HuH-7 (cell line): ENCODE measurements at places on chromosomes 5 and 9.

- DNase-seq: no peak
Measured at GRCh38 chr5:74657165-74657564, 16.6 kb upstream of the ENC1 start.

GRCh38 chr5:65708145-65708544 is 13.8 kb downstream of the SGTB start:
- no peak for DNase-seq

DNA sequence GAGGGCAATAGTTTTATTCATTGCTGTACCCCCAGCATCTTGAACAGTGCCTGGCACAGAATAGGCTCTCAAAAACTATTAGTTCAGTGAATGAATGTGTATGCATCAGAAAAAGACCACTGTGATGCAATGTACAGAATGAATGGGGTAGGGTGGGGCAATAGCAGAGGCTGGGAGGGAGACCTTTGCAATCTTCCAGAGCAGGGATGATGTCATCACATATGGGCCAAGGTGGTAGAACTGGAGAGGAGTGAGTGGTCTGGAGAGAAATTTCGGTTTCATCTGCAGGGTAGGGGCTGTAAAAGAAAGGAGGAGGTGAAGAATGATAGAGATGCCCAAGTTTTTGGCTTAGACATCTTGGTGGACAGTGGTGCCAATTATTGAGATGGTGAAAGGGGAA is 23.4 kb upstream of the ARAP3 start:
- DNase-seq: no peak

- DNase-seq: no peak
Measured at GRCh38 chr5:133918316-133918715, 50.1 kb downstream of the C5orf15 start.

GRCh38 chr5:174231956-174232487 is 186.5 kb downstream of the NSG2 start:
- DNase-seq: no peak

DNA sequence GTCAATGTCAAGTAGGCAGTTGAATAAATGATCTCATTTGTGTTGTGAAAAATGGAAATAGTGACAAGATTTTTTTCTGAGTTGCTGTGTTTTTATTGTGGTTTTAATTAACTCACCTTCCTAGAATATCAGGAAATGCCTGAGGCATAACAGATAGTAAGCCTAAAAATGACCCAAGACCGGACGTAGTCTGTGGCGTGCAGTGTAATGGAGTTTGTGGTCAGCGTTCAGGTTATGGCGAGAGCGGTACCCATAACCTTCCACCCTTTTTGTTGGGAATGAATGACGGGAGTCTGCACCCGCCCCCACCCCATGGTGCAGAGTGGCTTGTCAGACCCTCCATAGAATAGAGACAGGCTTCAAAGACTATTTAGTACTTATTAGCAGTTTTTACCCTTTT is 119.3 kb downstream of the GALNT10 start:
- DNase-seq: no peak

DNA sequence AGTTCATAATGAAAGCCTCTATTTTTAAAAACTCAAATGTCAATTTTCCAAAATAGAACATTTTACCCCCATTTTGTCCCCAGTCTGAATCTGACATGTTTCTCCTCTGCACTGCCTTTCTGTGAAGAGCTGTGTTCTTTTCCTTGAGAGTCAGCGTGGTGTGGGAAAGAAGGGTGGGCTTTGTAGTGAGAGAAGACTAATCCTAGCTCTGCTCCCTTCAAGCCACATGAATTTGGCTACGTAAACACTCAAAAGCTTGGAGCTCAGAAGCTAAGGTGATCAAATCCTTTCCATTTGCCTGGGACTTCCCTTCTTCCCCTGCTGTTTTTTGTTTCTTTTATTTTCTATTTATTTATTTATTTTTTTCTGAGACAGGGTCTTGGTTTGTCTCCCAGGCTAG is 598.5 kb downstream of the TLR4 start:
- DNase-seq: no peak

DNA sequence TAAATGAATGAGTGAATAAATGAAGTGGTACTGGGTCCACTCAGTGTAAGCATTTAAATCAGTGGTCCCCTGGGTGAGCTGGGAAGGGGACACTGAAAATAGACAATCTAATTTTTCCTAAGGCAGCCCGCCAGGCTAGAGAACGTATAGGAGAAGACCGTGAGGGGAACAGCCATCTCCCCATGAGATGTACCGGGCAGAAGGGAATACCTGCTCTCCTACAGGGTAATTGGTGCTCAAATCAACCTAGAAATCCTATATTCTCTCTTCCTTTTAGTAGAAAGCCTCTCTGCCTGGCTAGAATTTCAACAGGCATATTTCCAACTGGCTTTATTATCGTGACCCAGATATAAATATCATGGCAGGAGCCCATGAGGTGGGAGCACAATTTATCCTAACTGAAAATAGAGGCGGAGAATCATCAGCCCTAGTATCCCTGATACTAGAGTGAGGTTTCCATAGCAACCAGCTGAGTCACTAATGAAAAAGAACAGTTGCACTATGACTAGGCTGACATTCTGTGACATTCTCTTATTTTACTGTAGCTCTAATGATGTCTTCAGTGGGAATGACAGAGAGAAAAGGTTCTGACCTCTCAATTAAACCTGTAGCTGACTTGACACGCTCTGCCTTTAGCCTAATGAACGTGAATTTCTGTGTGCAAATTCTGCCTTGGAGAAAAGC is 96.5 kb upstream of the CAST start:
- DNase-seq: no peak

DNA sequence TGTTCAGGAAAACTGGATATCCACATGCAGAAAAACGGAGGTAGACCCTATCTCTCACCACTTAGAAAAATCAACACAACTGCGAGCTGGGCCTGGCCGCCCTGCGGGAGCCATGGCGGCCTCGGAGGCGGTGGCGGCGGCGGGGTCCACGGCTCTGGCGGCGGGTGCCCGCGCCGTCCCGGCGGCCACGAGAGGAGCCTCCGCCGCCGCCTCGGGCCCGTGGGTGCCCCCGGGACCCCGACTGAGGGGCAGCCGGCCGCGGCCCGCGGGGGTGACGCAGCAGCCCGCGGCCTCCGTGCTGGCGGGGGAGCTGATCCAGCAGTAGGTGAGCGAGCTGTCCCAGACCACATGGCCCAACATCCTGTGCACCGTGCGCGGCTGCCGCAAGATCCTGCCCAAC is 25.3 kb downstream of the FANCC start:
- DNase-seq: no peak

DNA sequence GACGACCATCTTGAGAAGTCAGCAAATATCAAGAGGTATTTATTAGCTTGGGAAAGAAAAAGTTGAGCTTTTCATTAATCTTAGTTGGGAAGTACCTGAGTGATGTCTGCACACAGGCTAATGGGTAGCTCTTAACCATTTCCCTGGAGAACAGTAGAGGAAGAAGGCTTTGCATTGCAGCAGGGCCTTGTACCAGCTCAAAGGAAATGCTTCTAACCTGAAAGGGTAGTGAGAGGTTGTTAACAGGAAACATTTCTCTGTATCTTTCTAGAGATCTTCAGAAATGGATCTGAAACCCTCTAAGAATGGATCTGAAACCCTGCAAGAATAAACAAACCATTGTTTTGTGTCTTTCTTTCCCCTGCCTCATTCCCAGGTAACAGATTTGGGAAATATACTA is 393.3 kb downstream of the PLK2 start:
- DNase-seq: no peak

DNA sequence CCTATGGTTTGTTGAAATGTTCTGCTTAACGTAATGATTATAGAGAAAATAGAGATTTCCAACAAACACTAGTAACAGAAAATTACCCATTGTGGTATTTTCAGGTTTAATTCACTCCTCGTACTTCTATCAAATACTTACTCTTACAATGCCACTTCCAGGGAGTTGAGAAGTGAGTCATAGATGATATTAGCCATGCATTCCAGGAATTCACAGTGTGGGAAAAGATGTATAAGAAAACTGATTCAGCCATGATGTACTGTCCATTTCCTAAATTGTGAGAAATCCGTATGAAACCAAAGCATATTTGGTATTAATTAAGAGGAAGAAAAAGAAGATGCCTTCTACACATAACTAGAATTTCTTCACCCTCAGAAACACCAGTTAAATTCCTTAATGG is 1854.6 kb upstream of the WWC1 start:
- no peak for DNase-seq

DNA sequence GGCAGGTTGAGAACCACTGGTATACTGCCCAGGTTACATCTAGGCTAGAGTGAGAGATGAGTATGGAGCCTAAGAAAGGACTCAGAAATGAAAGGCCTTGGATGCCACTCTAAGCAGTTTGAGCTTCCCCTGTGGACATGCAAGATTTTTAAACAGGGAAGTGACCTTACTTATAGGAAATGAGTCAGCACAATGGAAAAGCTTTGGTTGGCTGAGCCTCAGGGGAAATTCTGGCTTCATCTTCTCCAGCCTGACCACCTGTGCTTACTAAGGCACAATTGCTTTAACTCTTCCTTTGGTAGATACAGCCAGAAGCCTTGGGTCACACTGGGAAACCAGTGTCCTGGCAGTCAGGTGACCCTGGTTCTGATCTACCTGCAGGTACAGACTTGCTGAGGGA is 380.2 kb upstream of the ZNF462 start:
- DNase-seq: no peak

- no peak for DNase-seq
Measured at GRCh38 chr9:124576751-124577150, 69.6 kb upstream of the NR5A1 start.

GRCh38 chr5:78912811-78913210 is 72.3 kb downstream of the ARSB start:
- DNase-seq: no peak

GRCh38 chr5:75720882-75721281 is 3.6 kb upstream of the POC5 start:
- DNase-seq: peak; percentile 4

- DNase-seq: no peak
Measured at GRCh38 chr9:34524349-34524748, 1.6 kb upstream of the ENHO start.

DNA sequence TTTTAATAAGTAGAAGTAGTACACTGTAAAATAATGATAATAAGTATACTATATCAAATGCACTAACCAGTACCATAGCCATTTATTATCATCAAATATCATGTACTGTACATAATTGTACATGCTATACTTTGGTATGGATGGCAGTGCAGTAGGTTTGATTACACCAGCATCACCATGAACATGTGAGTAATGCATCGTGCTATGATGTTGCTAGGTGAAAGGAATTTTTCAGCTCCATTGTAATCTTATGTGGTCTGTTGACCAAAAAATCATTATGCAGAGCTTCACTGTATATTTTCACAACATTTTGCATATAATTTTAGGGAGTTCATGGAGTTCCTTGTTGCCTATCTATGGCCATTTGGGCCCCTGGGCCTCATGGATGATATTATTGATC is 72.2 kb upstream of the HMHB1 start:
- no peak for DNase-seq

DNA sequence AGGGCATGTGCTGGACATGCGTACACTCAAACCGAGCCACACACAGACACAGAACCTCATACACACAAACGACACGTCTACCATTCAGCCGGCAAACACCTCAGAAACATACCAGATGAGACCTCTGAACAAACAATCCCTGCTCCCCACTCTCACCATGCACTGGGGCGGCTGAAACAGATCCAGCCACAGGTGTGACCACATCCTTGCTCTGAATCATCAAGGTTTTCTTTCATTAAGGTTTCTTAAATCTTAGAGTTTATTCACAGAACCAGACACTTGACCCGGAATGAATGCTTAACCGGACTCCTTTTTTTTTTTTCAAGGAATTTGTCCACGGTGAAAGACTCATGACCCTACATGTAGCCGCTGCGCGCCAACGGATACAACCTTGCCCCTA is 26.2 kb downstream of the TERT start:
- no peak for DNase-seq

DNA sequence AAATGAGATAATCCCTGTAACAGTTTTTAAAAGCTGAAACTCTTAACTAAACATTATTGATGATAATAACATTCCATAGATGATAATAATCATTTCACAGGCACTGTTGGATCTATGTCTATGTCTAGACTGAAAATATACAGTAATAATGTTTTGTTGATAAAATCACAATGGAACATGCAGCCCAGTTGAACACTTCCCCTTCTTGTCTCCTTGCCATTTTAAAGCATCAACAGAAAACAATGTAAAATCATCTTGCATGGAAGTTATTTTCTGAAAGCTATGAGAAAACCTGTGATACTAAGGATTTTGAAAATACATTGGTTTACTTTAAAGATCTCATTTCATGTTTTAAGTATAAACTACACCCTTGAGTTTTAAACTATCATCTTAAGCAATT is 1.9 kb downstream of the GAPT start:
- no peak for DNase-seq

DNA sequence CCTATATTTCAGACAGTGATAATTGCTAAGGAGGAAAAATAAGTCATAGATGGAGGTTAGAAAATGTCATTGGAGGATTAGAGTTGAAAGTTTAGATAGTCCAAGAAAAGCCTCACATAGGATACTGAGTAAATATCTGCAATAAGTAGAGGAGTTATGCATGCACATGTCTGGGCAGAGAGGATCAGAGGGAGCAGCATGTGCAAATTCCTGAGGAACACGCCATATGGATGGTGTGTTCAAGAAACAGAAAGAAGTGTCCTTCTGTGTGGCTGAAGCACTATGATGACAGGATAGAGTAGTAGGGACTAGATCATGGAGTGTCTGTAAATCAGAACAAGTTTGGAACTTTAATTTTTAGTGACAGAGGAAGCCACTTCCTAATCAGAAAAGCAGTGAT is 52.2 kb downstream of the SGCD start:
- DNase-seq: no peak

DNA sequence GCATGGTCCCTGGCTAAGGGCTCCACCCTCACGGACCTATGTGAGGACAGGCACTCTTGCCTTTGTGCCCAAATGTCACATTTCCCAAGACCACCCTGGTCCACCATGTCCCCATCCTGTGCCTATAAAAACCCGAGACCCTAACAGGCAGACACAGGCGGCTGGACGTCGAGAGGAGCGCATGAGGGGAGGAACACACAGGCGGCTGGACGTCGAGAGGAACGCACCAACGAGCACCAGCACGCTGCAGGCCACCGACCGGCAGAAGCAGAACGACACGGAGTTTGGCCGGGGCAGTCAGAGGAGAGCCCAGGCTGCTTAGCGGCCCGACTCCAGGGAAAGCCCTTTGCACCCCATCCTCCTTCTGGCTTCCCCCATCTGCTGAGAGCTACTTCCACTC is 119.9 kb downstream of the ADAMTS2 start:
- DNase-seq: no peak

DNA sequence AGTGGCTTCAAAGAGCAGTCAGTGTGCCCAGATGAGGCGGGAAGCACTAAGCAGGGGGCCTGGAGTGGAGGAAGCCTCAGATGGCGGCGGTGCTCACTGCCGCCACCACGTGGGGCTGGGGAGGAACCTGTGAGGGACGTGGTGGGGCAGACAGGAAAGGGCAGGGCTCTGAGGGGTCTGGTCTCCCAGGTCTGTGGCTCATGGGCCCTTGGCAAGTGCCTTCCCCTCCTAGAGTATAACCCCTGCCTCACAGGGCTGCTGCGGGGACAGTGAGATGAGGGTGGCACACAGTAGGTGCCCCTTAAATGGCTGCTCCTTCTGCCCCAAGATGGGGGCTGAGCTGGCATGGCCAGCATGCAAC is 26.6 kb downstream of the NR5A1 start:
- peak; percentile 99 for DNase-seq

GRCh38 chr5:90293931-90294330 is 115.6 kb downstream of the CETN3 start:
- no peak for DNase-seq

- no peak for DNase-seq
Measured at GRCh38 chr5:141761-142160, 49.5 kb upstream of the LRRC14B start.
